Vagina (tissue), 2 donors: ENCODE measurements at places on chromosomes 5 and 9.

DNA sequence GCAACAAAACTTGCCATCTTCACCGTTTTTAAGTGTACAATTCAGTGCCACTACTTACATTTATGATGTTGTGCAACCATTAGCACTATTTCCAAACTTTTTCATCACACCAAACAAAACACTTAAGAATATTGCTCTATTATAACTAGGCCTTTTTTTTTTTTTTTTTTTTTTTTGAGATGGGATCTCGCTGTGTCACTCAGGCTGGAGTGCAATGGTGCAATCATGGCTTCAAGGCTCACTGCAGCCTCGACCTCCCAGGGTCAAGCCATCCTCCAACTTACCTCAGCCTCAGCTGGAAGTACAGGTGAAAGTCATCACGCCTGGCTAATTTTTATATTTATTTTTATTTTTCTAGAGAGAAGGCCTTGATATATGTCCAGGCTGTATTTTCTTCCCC, 22.3 kb upstream of the LMNB1 start:
- no peak for DNase-seq

- DNase-seq: no peak
These were observed 50.6 kb downstream of the SIL1 start for GRCh38 chr5:139147483-139148087.

DNA sequence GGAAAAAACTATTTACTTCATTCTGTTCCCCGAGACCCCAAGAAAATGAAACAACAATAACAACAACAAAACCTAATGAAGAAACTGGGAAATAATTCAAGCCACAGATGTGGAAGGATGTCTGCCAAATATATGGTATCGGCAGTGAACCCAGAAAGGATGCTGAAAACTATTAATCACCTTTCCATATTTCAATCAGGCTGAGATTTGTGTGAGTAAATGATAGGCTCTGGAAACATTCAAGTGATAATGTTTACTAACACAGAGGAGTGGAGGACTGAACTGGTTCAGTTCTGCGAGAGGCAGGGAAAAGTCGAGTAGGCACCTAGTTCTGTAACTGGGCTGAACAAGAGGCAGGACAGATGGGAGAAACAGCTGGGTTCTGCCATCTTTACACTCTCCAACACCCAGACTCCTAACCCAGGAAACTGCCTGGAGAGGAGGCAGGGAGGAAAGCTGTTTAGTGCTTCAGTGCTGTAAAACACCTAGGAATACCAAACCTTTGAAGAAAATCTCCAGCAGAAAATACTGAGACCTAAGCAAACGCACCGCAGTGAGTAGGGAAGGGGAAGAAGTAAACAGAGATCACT, 96.8 kb upstream of the GNA14 start:
- DNase-seq: no peak

- no peak for DNase-seq
These were observed 12.0 kb upstream of the ACSL6 start for GRCh38 chr5:132023258-132024116.

DNA sequence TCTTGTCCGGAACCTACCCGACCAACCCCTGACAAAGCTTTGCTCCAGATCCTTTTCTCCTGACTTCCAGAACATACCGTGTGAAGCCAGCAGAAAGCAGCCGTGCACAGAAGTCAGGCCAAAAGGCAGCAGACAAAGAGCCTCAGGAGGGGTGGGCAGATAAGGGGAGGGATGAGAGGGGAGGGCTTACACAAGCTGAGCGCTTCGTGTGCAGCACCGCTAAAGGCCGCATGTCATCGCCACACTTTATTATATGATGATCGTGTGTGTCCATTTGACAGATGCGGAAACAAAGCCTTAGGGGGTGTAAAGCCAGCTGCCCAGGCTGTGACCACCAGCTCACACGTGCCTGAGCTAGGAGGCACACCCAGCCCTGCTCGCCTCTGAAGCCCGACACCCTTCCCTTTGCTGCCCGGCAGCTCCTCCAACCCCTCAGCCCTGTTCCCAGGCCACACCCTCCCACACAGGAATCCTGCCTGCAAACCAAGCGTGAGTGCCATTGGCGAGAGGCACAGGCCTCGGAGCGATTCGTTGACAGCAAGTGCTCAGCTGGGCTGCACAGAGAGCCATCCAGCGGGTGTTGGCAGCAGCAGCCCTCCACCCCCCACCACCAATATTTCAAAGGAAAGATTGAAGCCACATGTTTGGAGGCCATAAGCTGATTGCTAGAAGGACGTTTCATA, 170.5 kb upstream of the SMIM23 start:
- no peak for DNase-seq

DNA sequence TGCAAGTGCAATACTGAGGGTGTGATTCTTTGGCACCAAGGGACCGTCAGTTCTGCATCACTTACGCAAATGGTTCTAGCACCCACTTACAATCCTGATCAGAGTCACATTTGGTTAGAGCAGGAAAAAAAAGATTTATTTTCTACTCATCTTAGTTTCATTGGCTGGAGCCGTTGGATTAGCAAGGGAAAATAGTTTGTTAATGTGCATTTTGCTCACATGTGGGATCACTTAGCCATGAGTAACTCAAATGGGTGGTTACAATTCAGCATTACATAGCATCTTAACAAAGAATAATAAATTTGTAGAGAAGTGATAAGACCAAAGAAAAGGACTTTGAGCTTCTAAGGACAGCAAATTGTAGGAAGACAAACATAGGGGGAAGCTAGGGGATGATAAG, 216.9 kb downstream of the AUH start:
- no peak for DNase-seq

DNA sequence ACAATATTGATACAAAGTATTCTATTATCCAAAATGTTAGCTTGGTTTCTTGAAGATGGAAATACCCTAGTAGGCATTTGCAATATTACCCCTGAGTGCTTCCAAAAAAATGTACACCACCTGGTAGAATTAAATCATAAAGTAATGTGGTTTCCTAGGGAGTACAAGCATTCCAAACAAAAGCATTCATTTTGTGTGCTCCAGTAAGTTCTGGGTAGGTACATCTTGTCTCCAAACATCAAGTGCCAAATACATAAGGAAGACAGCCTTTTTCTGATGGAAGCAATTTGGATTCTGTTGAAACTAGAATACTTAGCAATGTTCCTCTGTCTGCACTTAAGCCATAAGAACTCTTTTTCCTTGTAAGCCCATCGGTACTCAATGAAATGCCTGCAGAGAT, 73.1 kb upstream of the IL7R start:
- no peak for DNase-seq
